Esophagus muscularis mucosa (tissue), 4 donors: ENCODE measurements at places on chromosomes 6 and 20. TPM values are rescaled to one million over a fixed set of nuclear protein-coding genes. Genes with fewer than 3 reads are reported as not detected.

DNA sequence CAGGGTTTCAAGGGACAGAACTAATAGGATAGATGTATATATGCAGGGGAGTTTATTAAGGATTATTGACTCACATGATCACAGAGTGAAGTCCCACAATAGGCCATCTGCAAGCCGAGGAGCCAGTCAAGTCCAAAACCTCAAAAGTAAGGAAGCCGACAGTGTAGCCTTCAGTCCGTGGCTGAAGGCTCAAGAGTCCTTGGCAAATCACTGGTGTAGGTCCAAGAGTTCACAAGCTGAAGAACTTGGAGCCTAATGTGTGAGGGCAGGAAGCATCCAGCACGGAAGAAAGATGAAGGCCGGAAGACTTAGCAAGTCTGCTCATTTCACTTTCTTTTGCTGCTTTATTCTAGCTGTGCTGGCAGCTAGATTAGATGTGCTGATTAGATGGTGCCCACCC lies 128.0 kb downstream of the TNFRSF21 start:
- no peaks in the 10 kb centered on the region for H3K36me3 ChIP-seq
- H3K4me1 ChIP-seq = no peaks in the 10 kb centered on the region
- no peaks in the 10 kb centered on the region for H3K27me3 ChIP-seq
- DNase-seq = no peak
- no peak overlapping the region for H3K27ac ChIP-seq
- H3K4me3 ChIP-seq = no peak overlapping the region

CRIP3 gene
- not detected for total RNA-seq

- no peak overlapping the region for H3K4me3 ChIP-seq
- DNase-seq = no peak
- no peak overlapping the region for H3K27ac ChIP-seq
- H3K27me3 ChIP-seq = no peaks in the 10 kb centered on the region
- no peaks in the 10 kb centered on the region for H3K36me3 ChIP-seq
- no peaks in the 10 kb centered on the region for H3K4me1 ChIP-seq
These were observed 49.8 kb downstream of the BCKDHB start for GRCh38 chr6:80156221-80156620.

CEP162 gene
- total RNA-seq = 7.5 TPM

DNA sequence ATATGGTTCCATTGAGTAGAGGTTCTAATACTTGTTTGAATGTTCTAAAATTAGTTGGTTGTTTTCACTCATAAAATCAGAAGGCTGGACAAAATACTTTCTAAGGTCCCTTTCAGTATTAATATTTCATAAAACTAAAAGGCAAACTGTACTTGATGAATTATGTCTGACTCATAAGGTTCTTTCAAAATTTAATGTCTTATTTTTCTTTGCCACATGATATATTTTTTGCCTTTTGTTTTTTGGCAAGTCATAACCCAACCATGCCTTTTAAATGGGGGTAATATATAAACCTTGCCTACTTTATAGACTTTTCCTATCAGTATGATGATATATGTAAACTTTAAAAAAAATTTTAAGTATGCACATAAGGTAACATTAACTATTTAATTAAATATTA lies 244.7 kb downstream of the PTPRK start:
- no peaks in the 10 kb centered on the region for H3K27me3 ChIP-seq
- H3K36me3 ChIP-seq = no peaks in the 10 kb centered on the region
- H3K4me1 ChIP-seq = peaks cover 22% of the 10 kb centered on the region
- no peak overlapping the region for H3K27ac ChIP-seq

GGTLC1 gene
- not detected for total RNA-seq

DNA sequence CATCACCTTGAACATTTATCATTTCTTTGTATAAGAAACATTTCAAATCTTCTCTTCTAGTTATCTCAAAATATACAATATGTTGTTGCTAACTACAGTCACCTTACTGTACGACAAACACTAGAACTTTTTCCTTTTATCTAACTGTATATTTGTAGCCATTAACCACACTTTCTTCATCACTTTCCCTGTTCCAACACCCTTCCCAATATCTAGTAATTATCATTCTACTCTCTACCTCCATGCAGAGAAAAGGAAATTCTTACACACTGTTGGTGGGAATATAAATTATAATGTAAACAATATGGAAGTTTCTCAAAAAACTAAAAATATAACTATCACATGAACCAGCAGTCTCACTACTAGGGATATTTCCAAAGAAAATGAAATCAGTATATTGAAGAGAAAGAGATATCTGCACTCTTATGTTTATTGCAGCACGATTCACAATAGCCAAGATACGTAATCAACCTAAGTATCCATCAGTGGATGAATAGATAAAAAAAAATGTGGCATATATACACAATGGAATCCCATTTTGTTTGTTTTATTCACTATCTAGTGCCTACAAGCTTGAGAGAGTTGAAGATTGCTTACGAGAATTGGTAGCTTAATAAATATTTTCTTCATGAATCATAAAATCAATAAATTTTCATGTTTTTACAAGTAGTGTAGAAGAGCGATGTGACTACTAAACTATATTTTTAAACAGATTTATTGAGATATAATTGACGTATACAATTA lies 2.4 kb downstream of the RHAG start:
- no peak for DNase-seq
- no peaks in the 10 kb centered on the region for H3K27me3 ChIP-seq
- no peak overlapping the region for H3K4me3 ChIP-seq
- H3K27ac ChIP-seq = no peak overlapping the region

DNA sequence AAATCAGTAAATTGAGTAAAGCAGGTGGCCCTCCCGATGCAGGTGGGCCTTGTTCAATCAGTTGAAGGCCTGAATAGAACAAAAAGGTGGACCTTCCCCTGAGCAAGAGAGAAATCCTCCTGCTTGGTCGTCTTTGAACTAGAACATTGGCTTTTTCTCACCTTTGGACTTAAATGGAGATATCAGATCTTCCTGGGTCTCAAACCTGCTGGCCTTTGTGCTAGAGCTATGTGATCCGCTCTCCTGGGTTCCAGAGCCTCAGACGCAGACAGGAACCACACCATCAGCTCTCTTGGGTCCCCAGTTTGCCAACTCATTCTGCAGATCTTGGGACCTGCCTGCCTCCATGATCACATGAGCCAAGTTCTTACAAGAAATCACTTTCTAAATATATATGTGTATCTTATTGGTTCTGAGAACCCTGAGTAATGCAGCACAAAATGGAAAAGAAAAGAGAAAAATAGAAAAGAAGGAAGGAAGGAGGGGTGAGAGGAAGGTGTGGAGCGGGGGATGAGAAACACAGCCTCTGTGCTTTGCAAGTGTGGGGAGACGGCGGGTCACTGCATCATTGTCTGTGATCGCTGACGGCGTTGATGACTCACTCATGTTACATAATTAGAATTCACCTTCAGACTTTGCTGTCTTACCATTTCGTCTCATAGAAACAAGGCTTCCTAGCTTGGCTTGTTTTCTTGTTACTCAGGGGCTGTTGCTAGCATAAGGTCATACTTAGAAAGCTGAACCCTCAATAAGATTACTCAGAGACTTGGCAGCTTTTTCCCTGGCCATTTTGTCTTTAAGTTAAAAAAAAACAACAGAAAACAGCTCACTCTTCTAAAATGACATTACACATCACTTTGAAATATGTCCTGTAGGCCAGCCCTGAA lies 85.7 kb upstream of the NEDD9 start:
- peak; percentile 89 for DNase-seq
- H3K27me3 ChIP-seq = no peaks in the 10 kb centered on the region
- H3K36me3 ChIP-seq = no peaks in the 10 kb centered on the region
- no peak overlapping the region for H3K4me3 ChIP-seq
- peaks cover 9% of the 10 kb centered on the region for H3K4me1 ChIP-seq

DNA sequence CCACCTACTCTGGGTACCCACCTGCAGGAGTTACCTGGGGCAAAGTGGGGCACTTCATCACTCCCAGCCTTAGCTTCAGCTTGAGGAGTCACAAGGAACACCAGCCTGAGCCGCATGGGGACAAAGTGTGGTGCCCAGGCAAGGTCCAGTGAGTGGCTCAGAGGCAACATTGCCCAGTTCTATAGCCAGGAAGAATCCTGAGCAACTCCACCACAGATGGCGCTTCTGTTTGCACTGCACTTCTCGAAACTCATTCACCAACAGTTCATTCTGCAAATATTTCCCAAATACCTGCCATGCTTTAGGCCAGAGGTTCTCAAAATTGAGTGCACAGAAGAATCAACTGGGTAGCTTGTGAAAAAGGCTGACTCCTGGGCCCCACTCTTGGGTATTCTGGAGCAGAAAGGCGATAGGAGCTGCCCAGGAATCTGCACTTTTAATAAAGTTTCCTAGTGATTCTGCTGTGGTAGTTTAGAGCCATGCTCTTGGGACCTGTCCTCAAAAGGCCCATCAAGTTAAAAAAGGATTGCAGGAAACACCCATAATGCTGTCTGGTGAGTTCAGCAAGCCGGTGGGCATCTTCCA lies 83.1 kb downstream of the VEGFA start:
- no peaks in the 10 kb centered on the region for H3K27me3 ChIP-seq
- DNase-seq = no peak
- H3K36me3 ChIP-seq = no peaks in the 10 kb centered on the region
- H3K4me3 ChIP-seq = no peak overlapping the region

DNA sequence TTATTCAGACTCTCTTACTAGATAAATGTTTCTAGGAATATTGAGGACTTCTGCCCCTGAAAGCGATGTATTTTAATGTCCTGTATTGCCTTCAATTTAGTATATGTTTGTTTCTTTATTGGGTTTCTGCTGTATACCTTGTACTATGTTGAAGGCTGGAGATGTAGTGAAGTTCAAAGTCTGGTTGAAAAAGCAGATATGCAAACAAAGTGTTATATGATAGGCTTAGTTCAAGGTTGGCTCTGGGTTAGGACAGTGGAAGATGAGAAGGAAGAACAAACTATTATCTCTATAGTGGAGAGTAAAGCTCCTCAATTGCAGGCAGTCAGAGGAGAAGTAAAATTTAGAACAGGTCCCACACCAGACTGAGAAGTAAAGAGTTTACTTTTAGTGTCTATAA lies 36.3 kb upstream of the ADGRG6 start:
- DNase-seq = no peak
- no peaks in the 10 kb centered on the region for H3K36me3 ChIP-seq
- no peaks in the 10 kb centered on the region for H3K4me1 ChIP-seq
- no peak overlapping the region for H3K27ac ChIP-seq
- H3K4me3 ChIP-seq = no peak overlapping the region

DNA sequence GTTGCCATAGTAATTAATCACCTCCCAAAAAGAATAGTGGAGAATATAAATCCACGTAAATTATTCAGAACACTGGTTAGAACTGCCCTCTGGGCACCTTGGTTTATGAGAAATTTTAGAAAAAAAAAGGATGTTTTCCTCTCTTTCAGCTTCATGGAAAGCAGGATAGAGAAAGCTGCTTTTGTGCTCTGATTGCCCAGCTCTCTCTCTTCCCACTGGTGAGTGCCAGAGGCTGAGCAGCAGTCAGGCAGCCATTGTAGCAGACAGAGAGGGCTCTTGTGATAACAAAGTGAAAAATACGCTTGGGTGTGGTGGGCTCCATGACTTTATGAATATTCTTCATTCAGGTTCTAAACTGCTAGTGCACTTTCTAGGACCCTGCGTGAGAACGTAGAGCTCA lies 26.4 kb downstream of the SLC35F1 start:
- H3K36me3 ChIP-seq = no peaks in the 10 kb centered on the region
- no peaks in the 10 kb centered on the region for H3K27me3 ChIP-seq
- DNase-seq = no peak
- no peak overlapping the region for H3K27ac ChIP-seq
- no peaks in the 10 kb centered on the region for H3K4me1 ChIP-seq

- DNase-seq = no peak
- no peak overlapping the region for H3K4me3 ChIP-seq
- peaks cover 19% of the 10 kb centered on the region for H3K4me1 ChIP-seq
- H3K27me3 ChIP-seq = no peaks in the 10 kb centered on the region
- H3K36me3 ChIP-seq = peaks cover 96% of the 10 kb centered on the region
These were observed 27.1 kb downstream of the SAMHD1 start for GRCh38 chr20:36924167-36925045.

GRCh38 chr6:144647971-144648651 lies 363.0 kb downstream of the UTRN start:
- no peaks in the 10 kb centered on the region for H3K27me3 ChIP-seq
- no peak overlapping the region for H3K27ac ChIP-seq
- H3K4me1 ChIP-seq = no peaks in the 10 kb centered on the region
- no peaks in the 10 kb centered on the region for H3K36me3 ChIP-seq
- DNase-seq = no peak
- no peak overlapping the region for H3K4me3 ChIP-seq

- H3K27ac ChIP-seq = no peak overlapping the region
- H3K4me3 ChIP-seq = no peak overlapping the region
- no peaks in the 10 kb centered on the region for H3K27me3 ChIP-seq
These were observed 9.1 kb downstream of the C6orf52 start for GRCh38 chr6:10685092-10685915.

- H3K27ac ChIP-seq = no peak overlapping the region
- peaks cover 17% of the 10 kb centered on the region for H3K4me1 ChIP-seq
- H3K4me3 ChIP-seq = no peak overlapping the region
- no peak for DNase-seq
- H3K27me3 ChIP-seq = no peaks in the 10 kb centered on the region
- no peaks in the 10 kb centered on the region for H3K36me3 ChIP-seq
These were observed 136.8 kb upstream of the LRFN2 start for GRCh38 chr6:40723967-40724366.

GRCh38 chr6:71579902-71580301 lies 291.3 kb downstream of the OGFRL1 start:
- H3K4me3 ChIP-seq = no peak overlapping the region
- H3K4me1 ChIP-seq = no peaks in the 10 kb centered on the region
- no peak overlapping the region for H3K27ac ChIP-seq
- H3K36me3 ChIP-seq = no peaks in the 10 kb centered on the region

GRCh38 chr6:164756142-164756541 lies 553.3 kb downstream of the C6orf118 start:
- no peaks in the 10 kb centered on the region for H3K36me3 ChIP-seq
- H3K4me3 ChIP-seq = no peak overlapping the region
- H3K4me1 ChIP-seq = no peaks in the 10 kb centered on the region

DNA sequence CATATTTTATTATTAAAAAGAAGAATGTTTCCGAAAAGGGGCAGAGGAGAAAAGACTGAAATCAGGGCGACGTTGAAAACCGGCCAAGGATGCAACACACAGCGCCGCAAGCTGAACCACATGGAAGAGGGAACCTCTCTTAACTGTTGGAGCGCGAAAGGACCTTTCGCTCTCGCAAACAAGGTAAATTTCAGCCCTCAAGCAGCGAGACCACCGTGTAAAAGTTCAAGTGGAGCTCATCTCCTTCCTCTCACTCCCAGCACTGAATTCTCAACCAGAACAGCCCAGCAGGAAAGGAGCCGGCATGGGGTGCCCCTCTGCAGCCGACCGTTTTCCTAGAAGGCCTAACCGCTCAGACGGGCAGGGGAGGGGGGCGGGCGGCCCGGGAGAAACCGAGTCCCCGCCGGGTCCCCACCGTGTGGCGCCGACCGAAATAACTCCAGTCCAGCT lies 621 bp downstream of the GPR63 start:
- H3K27ac ChIP-seq = peak overlapping the region; percentile 65
- H3K36me3 ChIP-seq = no peaks in the 10 kb centered on the region
- DNase-seq = no peak
- H3K4me1 ChIP-seq = peaks cover 10% of the 10 kb centered on the region
